ENCODE measurements at places on chromosomes 1 and 21. TPM values are rescaled to one million over a fixed set of nuclear protein-coding genes. Genes with fewer than 3 reads are reported as not detected.

CNKSR1 gene
- 0.22 TPM for total RNA-seq

FCGR3A gene
- total RNA-seq, result not detected

PTAFR gene
- 0.14 TPM for total RNA-seq

ETV3L gene
- not detected for total RNA-seq

UBAP2L gene
- total RNA-seq, result 104 TPM

PRAMEF26 gene
- total RNA-seq, result not detected

HFM1 gene
- total RNA-seq, result 0.22 TPM

NMNAT2 gene
- 0.22 TPM for total RNA-seq

KCNJ15 gene
- total RNA-seq, result 6.0 TPM

GPR37L1 gene
- 0.22 TPM for total RNA-seq

PEF1 gene
- total RNA-seq, result 103 TPM
